Thoracic aorta (tissue), 2 donors: ENCODE measurements at places on chromosomes 1 and 21.

DNA sequence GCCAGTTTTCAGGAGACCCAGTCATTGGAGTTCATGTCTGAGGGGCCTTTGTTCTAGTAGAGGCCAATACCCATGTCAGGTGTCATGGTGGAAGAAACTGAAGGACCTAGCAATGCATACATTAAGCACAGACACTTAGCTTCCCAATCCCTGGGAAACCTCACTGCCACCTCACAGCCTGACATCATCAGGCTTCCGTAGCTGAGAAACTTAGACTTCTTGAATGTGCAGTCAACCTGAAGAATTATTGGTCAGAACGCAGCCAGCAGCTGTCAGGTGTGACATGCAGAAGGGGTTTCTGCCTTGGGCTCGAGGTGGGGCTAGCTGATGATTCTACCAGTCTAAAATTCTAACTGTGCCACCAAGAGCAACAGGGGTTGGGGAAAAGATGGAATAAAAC, 1.9 kb upstream of the ITPKB start:
- H3K4me3 ChIP-seq, result no peak overlapping the region
- no peaks in the 10 kb centered on the region for H3K27me3 ChIP-seq
- H3K36me3 ChIP-seq, result no peaks in the 10 kb centered on the region
- DNase-seq, result no peak
- H3K4me1 ChIP-seq, result peaks cover 23% of the 10 kb centered on the region
- no peak overlapping the region for H3K27ac ChIP-seq

DNA sequence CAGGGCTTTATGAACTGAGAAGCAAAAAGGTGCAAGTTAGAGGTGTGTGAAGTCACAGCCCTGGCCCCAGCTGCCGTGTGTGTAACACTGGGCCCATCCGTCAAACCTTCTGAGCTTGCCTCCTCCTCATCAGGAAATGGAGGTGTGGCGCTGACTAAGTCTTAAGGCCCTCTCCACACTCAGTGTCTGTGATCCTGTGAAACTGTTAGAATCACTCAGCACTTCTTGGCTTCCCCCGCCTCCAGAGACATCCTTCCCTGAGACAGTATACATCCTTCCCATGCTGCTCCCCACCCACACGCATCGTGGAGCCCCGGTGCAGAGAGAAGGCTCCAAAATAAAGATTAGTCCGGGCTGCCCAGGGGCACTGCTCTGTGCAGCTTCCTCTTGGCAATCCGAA, 33.3 kb downstream of the LRP8 start:
- no peaks in the 10 kb centered on the region for H3K27me3 ChIP-seq
- H3K36me3 ChIP-seq, result no peaks in the 10 kb centered on the region
- H3K4me3 ChIP-seq, result no peak overlapping the region
- no peak for DNase-seq
- peaks cover 45% of the 10 kb centered on the region for H3K4me1 ChIP-seq

DNA sequence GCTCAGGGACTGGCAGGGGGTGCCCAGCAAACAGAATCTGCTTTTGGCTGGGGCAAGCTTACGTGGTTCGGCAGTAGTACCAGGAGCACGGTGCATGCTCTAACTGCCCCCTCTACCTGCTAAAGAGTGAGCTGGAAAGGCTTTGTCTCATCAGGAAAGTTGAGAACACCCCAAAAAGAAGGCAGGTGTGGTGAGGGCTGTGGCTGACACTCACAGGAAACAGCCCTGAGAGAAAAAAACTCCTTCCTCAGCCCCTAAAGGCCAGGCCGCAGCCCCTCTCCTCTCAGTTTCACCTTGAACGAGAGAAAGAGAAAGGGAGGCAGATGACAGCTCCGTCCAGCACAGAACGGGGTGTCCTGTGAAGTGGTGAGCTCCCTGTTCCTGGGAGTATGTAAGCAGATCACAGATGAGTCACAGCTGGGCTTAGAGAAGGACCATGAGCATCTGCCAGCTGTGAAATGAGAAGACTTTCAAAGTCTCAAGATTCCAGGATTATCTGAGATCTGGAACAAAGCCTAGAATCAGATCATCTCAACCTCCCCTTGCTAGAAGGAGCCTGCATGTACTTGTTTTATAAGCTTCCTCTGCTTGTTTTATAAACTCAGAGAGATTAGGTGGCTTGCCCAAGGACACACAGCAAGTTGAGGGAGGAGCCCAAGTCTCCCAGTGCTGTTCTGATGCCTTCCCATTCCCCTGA, 13.4 kb downstream of the LAPTM5 start:
- H3K27me3 ChIP-seq, result no peaks in the 10 kb centered on the region
- no peak for DNase-seq
- H3K4me3 ChIP-seq, result no peak overlapping the region
- H3K36me3 ChIP-seq, result no peaks in the 10 kb centered on the region

- H3K4me1 ChIP-seq, result no peaks in the 10 kb centered on the region
- DNase-seq, result no peak
- no peak overlapping the region for H3K4me3 ChIP-seq
- no peaks in the 10 kb centered on the region for H3K27me3 ChIP-seq
- H3K36me3 ChIP-seq, result no peaks in the 10 kb centered on the region
Observed at GRCh38 chr1:239428120-239428710, 41.8 kb downstream of the CHRM3 start.

DNA sequence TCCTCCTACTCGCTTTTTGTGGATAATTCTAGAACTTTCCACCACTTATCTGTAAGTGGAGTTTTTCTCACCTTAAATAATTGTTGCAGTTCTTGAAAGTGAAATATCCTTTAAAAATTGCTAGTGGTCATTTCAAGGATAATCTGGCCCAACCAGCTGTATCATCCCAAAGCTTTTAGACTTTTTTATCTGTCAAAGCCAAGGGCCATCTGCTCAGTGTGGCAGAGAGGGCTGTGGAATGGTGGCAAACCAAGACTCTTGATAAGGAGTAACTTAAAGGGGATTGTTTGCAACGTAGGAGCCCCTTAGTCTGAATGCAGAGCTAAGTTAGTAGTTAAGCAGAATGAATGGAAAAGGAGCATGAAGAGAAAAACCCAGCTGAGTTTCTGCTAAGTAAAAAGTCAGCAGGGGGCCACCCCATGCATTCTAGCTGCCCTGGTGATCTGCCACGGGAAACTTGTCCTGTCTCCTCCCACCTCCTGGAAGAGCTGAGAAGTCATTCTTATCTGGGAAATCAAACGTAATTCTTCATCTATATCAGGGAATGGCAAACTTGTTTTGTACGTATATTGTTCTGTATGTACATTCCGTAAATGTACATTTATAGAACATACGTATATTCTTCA, 169.3 kb downstream of the PRDM2 start:
- H3K36me3 ChIP-seq, result no peaks in the 10 kb centered on the region
- H3K27me3 ChIP-seq, result no peaks in the 10 kb centered on the region
- no peaks in the 10 kb centered on the region for H3K4me1 ChIP-seq
- no peak overlapping the region for H3K27ac ChIP-seq
- H3K4me3 ChIP-seq, result no peak overlapping the region

GRCh38 chr1:232557096-232557495, 72.8 kb downstream of the SIPA1L2 start:
- no peak overlapping the region for H3K4me3 ChIP-seq
- no peak overlapping the region for H3K27ac ChIP-seq
- DNase-seq, result no peak

DNA sequence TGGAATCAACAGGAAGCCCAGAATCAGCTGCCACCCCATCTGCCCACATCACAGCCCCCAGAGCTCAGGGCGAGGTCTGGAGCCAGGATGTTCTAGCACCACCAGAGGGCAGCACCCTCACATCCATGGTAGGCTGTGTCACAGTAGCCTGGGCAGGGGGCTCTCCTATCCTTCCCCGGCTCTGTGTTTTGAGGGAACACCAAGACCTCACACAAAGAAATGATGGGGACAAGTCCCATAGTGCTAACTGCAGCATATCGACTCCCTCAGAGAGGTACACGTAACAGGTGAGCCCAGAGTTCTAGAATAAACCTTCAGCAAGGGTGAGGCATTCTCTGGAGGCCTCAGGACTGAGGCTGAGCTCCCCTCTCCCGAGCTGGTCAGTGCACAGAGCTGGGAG, 2.3 kb upstream of the KCNC4 start:
- no peaks in the 10 kb centered on the region for H3K36me3 ChIP-seq
- peaks cover 27% of the 10 kb centered on the region for H3K4me1 ChIP-seq
- DNase-seq, result no peak
- no peak overlapping the region for H3K4me3 ChIP-seq

DNA sequence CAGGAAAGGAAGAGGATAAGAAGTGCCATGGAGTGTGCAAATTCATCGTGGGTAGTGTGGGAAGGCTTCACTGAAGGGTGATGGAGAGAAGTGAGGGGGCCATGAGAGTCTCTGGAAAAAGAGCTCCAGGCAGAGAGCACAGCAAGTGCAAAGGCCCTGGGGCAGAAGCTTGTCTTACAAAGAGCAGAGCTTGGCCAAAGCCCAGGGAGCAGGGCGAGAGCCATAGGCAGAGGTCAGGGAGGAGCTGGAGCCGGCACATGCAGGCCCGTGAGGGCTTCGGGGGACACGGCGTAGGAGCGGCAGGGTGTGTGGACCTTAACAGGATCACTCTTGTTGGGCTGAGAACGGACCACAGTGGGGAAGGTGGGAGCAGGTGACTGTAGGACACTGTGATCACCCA, 83.7 kb upstream of the EDN2 start:
- no peaks in the 10 kb centered on the region for H3K36me3 ChIP-seq
- no peak for DNase-seq
- no peaks in the 10 kb centered on the region for H3K4me1 ChIP-seq
- H3K27ac ChIP-seq, result no peak overlapping the region
- H3K27me3 ChIP-seq, result no peaks in the 10 kb centered on the region

GRCh38 chr1:6683434-6683833, 18.2 kb downstream of the DNAJC11 start:
- no peaks in the 10 kb centered on the region for H3K4me1 ChIP-seq
- H3K36me3 ChIP-seq, result no peaks in the 10 kb centered on the region
- no peak for DNase-seq
- H3K27ac ChIP-seq, result no peak overlapping the region
- H3K27me3 ChIP-seq, result no peaks in the 10 kb centered on the region
